ENCODE measurements at places on chromosomes 12 and 14.

DNA sequence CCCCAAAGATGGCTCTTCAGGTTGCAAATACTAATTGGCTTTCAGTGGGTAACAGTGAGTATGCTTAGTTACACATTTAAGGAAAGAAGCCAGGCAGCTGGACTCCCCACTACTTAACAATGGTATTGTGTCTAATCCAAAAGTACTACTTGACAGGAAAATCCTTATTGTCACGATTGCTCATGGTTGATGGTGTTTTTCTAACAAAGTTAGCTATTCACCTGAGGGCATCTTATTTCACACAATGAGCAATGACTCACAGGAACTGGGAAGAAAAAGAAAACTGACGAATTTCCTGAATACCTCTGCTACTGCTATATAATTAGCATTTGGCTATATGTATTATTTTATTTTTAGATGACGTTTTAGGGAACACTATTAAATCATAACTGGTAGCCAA lies 33.4 kb upstream of the ALG10 start:
- DNase-seq, result no peak

- DNase-seq, result no peak
Observed at GRCh38 chr14:85387181-85387580, 142.8 kb upstream of the FLRT2 start.

DNA sequence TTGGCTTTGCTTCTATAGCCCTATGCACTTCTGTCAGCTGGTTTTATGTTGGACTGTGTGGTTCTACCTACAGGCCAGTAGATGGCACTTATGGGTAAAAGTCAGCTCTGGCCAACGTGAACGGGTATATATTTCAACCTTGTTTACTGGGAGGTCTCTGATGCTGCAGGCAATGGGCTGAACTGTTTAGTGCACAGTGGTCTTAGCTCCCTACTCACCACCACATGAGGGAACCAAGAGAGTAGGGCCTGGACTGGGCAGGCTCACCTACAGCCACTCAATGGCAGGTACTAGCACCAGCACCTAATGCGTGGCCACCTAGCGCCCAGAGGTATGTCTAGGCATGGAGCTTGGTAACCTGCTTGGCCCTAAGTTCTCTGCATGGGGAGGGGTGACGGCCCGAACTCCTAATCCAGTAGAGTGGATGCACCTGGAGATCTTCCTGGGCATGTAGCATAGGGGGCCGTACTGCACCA lies 481.8 kb downstream of the TMEM117 start:
- DNase-seq, result peak; percentile 10

GRCh38 chr12:108804271-108804953 lies 53.0 kb downstream of the SSH1 start:
- DNase-seq, result no peak

GRCh38 chr12:77893918-77894317 lies 63.2 kb downstream of the NAV3 start:
- no peak for DNase-seq

DNA sequence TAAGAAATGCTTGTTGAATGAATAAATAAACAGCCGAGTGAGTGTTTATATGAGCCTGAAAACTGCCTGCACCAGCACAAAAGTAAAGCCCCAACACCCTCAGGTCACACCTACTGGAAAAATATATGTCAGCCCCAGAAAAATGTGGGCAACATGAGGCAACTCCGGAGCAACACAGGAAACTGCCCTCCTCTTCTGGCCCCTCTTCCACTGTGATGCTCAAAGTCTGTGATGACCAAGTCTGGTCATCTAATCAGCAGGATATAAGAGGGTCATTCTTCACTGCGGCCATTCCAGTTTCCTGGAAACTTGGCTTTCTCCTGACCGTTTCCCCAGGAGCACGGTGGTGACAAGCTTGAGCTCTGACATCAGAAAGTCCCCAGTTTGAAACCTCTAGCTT lies 159.6 kb upstream of the PZP start:
- DNase-seq, result no peak

DNA sequence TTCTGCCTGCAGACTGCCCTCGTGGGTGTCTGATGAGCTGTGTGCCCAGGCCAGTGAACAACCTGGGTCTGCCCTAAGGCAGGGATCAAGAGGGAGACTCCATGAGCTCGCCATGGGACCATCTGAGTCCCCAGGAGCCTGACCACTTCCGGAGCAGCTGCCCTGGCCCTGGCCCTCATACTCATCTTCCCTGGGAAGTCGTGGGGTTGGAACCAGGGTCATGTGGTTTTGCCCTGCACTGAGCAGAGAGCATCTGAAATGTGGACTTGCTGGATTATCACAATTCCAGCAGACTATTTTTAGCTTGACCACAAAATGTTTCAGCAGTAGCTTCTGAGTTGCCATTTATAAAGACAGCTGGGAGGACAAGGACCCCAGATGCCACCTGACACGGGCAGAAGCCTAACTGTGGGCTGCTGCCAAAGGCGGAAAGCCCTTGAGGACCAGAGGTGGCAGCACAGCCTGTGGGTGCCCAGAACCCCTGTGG lies 6.7 kb downstream of the BTBD6 start:
- no peak for DNase-seq

- no peak for DNase-seq
Observed at GRCh38 chr14:71597287-71597920, 334.8 kb upstream of the RGS6 start.

DNA sequence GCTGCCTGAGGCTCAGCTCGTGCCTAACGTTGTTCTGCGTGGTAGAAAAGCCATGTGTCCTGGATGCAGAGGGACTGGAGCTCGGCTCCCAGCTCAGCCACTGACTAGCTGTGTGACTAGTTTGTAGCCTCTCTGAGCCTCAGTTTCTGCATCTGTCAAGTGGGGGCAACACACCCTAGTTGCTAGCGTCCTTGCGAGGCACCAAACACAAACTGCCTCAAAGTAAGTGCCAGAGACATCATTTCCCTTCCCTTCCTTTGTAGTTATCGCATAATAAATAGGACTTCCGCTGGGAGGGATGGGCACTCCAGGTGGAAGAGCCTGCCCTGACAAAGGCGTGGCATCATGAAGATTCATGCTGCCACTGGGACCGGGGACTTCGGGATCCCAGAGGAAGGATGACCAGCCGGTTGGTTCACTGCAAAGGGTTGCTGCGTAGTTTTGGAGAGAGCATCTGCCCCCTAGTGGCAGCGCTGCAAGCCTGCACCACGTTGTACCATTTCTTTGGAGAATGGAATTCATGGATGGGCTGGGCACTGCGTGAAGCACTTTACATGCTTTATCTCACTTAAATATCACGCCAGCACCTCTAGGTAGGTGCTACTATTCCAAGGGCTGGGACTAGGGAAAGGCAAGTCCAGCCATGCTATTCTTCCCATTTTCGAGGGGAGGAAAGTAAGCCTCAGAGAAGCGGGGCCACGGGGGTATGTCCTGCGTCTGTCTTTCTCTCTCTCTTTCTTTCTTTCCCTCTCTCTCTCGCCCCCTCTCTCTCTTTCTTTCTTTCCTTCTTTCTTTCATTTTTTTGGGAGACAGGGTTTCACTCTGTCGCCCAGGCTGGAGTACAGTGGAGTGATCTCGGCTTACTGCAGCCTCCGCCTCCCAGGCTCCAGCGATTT lies 4.6 kb downstream of the CCDC197 start:
- DNase-seq, result peak; percentile 16

GRCh38 chr12:51070004-51070403 lies 13.4 kb downstream of the CSRNP2 start:
- DNase-seq, result no peak
